DMS79 (cell line): ENCODE measurements at places on chromosomes 12 and 14.

DNA sequence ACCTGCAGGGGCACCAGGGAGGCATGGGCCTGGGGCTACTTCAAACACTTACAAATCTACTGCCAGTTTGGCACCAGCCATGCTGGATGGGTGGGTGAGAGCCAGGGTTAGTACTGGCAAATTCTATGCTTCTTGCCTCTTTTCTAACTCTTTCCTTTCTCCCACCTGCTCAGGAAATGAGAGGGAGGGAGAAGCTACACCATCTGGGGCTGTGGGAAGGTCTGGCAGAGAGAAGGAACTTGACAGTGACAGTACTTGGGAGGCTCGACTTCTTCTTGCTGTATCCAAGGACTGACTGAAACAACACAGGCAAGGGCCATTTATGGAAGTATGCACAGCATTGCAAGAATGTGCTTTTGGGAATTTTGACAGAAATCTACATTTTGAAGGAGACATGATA lies 149.6 kb upstream of the DYRK2 start:
- no peak for DNase-seq

GRCh38 chr14:73452341-73453186 lies 5.8 kb downstream of the NUMB start:
- DNase-seq = no peak

GRCh38 chr12:132325733-132326130 lies 3.7 kb downstream of the GALNT9 start:
- DNase-seq = no peak

DNA sequence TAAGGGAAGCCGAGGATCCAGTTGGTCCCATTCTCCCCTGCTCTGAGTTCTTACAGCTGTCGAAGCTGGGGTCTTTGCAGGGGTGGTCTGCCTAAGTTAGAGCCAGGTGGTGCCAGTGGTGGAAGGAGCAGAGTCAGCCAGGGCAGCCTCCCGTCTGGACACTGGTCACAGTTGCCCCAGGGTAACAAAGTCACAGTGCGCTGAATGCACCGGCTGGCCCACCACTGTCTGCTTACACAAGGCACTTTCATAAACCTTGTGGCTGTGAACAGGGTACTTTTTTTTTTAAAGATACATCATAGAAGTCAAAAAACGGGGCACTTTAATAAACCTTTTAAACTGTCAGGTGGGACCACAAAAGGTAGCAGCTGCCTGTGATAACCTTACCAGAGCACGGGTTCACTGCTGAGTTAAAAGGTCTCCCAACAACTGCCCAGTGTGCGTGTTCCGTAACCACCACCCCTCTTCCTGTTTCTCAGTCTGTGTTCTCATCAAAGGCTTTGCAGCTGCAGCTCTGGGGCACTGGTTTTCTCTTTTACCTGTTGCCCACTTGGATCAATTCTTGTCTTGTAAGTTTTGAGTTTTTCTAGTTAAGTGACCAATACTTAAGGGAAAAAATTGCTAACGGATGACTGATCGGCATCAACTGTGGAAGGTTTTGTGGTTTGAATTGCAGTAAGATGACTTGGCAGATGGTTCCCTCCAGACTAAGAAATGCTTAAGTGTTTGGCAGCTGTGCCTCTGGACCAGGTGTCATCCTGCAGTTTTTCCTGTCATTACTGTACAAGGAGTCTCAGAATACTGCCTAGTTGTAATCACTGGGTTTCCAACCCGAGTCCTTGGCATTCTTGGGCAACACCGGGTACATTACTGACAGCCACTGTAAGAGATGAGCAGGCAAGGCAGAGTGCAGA lies 55.9 kb downstream of the DYNC1H1 start:
- DNase-seq = no peak

- no peak for DNase-seq
Observed at GRCh38 chr12:20798554-20798953, 12.0 kb upstream of the SLCO1B3 start.
